Esophagus mucosa (tissue), 1 donor: ENCODE measurements at places on chromosomes 1 and 21.
A peak's percentile ranks its signal among the peaks of the same experiment; 100 is the strongest.

DNA sequence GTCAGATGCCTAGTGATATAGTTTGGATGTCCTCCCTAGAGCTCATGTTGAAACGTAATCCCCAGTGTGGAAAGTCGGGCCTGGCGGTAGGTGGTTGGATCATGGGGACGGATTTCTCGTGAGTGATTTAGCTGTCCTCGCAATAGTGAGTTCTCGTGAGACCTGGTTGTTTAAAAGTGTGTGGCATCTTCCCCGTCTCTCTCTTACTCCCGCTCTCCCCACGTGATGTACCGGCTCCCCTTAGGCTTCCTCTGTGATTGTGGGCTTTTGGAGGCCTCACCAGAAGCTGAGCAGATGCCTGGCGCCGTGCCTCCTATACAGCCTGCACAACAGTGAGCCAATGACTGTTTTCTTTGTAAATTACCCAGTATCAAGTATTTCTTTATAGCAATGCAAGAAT, 264.5 kb downstream of the TTLL7 start:
- ATAC-seq = no peak

DNA sequence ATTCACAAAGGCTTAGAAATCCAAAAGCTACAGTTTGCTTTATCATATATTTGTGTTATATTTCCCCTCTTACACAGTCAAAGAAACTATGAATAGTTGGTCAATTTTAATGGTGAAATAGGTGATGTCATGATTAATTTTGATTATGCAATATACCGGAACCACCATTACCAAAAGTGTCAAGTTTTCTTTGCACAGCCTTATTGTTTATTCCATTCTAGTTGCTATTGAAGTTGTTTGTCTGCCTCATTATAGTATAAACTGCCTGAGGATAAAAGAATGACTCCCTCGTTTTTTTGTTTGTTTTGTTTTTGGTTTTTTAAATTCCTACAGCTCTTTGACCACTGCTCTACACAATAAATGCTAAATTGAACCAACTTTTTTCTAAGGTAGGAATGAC, 690.6 kb upstream of the ZP4 start:
- no peak for ATAC-seq

DNA sequence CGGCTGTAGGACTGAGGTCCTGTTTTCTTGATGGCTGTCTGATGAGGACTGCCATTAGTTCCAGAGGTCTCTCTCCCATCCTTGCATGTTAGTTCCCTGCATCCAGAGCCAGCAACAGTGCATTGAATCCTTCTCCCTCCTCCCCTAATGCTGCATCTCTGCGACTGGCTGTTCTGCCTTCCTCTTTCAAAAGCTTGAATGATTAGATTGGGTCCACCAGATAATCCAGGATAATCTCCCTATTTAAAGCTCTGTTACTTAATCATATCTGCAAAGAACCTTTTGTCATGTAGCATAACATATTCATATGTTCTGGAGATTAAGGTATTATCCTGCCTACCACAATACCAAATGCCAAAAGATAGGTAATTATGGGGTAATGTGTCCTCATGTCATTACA, 377.5 kb downstream of the GPATCH2 start:
- ATAC-seq = no peak

DNA sequence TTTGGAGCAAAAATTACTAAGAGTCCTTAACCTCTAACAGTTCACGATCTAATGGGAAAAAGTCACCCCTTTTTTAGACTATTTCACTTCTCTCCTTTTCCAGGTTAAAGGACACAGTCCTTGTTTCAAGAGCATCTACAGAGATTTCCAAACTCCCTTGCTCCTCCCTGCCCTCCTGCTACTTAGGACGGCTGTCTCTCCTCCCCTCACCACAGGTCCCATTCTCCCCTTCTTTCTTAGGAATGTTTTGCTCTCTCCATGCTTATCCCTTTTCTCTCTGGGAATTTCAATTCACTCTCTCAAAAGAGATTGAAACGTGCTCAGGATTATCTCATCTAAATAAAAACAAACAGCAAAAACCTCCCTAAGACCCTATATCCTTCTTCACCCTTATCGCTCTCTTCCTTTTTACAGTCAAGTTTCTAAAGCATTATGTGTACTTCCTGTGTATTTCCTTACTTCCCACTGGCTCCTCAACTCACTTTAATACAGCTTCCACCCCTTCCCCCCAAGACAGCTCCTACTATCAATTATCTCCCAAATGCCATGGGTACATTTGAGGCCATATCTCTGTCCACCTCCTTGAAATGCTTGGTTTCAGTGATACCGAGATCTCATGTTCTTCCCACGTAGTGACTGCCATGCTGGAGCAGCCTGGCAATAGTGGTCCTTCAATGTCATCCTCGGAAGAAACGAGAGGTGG, 43.2 kb upstream of the ZNF281 start:
- no peak for ATAC-seq

DNA sequence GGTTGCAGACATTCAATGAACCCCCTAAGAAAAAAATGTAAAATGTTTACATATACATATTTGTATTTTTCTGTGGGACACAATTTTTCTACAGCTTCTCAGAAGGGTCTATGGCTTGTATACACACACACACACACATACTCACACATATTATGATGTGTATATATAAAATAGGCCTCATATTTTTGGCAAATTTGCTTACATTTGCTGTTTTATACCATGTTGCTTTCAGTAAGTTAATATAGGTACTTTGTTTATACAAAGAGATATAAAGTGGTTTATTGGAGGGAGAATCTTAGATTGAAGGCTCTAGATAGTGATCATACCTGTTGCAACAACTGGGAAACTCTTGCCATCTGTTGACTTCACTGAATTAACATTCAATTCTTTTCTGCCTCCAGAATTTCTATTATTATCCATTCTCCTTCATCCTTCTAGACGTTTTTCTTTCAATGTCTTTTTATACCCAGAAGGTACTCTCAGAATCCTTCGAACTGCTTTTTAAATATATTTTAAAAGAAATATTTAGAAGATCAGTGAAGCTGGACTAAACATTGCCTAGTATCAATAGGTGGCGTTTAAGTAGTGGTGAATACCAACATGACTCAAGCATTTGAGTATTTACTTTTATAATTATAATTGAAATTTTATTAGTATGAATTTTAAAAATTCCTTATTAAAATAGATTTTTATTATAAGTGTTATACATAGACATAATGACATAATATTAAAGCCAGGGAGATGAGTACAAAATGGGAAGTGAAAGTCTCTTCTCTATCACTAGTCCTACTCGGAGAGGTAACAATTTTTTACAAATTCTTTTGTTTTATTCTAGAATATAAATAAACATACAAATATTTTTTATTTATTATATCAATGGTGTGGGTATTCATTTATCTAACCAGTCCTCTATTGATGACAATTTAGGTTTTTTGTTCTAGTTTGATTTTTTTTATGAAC, 10.2 kb downstream of the CD55 start:
- no peak for ATAC-seq

DNA sequence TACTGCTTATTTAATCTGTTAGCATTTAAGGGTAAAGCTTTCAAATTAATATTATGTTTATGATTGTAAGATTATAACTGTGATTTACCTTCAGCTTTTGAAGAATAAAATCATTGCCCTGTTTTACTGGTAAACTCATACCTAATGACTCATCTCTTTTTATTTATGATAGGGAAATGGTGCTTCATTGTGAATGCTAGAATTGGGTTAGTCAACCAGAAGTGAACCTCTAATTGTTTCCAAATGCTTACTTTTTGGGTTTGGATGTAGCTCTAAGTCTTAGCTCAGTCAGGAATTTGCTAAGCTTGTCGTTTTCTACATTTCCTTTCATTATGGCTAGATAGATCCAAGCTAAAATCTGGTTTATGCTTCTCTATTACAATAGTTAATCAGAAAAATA, 59.4 kb downstream of the SLC30A7 start:
- peak; percentile 54 for ATAC-seq
